IPS DF 6.9 (cell line): ENCODE measurements at places on chromosomes 3 and 15.

GRCh38 chr3:154745122-154745521 is 315.1 kb upstream of the GPR149 start:
- no peak for DNase-seq
- no peaks in the 10 kb centered on the region for H3K4me1 ChIP-seq
- H3K4me3 ChIP-seq, result no peak overlapping the region
- no peak overlapping the region for H3K27ac ChIP-seq
- H3K36me3 ChIP-seq, result no peaks in the 10 kb centered on the region

GRCh38 chr15:69661871-69662644 is 209.4 kb downstream of the RPLP1 start:
- H3K27ac ChIP-seq, result no peak overlapping the region
- no peaks in the 10 kb centered on the region for H3K27me3 ChIP-seq
- no peak overlapping the region for H3K4me3 ChIP-seq
- H3K36me3 ChIP-seq, result no peaks in the 10 kb centered on the region
- DNase-seq, result no peak
- H3K4me1 ChIP-seq, result peaks cover 2% of the 10 kb centered on the region; the same call in 1 of the 2 replicates

GRCh38 chr3:160200353-160200752 is 24.9 kb upstream of the C3orf80 start:
- no peak overlapping the region for H3K27ac ChIP-seq
- H3K4me1 ChIP-seq, result no peaks in the 10 kb centered on the region
- no peaks in the 10 kb centered on the region for H3K36me3 ChIP-seq
- H3K4me3 ChIP-seq, result no peak overlapping the region

- no peak overlapping the region for H3K4me3 ChIP-seq
- no peaks in the 10 kb centered on the region for H3K27me3 ChIP-seq
- no peaks in the 10 kb centered on the region for H3K36me3 ChIP-seq
- H3K4me1 ChIP-seq, result no peaks in the 10 kb centered on the region
These were observed 108.4 kb downstream of the SERPINI1 start for GRCh38 chr3:167843886-167844285.

DNA sequence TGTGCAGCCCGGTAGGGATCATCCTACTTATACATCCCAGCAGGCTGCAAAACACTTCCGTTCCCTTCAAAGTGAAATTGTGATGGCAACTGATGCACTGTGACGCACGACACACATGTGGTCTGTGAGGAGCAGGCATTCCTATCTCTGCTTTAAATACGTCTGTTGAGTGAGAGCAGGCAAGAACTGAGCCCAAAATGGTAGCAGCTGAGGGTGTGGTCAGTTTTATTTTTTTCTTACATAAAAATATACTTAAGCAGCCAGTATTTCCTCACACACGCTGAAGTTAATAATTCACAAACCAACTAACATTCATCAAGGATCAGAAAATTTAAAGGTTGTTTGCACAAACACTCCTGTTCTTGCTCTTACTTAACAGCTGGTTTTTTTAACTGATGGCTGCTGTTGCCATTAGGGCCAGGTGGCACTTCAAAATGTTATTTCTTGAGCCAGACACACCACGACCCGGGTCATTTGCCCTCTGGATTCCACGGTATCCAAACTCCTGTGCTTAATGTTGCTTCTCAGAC is 23.9 kb downstream of the LRIG1 start:
- H3K27ac ChIP-seq, result no peak overlapping the region
- H3K4me1 ChIP-seq, result peaks cover 16% of the 10 kb centered on the region

DNA sequence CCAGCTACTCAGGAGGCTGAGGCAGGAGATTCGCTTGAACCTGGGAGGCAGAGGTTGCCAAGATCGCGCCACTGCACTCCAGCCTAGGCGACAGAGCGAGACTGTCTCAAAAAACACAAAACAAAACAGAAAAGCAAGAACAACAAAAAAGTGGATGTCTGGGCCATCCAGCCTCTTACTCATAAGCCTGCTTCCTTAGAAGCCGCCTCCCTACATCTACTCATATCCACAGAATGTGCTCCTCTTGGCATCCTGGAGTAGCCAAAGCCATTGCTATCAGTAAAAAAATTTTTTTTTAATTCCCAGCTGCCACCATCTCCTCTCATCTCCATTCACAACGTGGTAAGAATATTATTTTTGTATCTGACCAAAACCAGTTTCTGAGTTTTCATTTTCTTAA is 10.8 kb downstream of the ZSCAN2 start:
- peaks cover 1% of the 10 kb centered on the region for H3K4me1 ChIP-seq
- no peak for DNase-seq
- no peak overlapping the region for H3K4me3 ChIP-seq
- H3K36me3 ChIP-seq, result peaks cover 2% of the 10 kb centered on the region; the same call in 1 of the 2 replicates
